CMK (cell line): ENCODE measurements at places on chromosomes 11 and 22.

- DNase-seq = no peak
Observed at GRCh38 chr11:12712132-12712531, 37.9 kb downstream of the TEAD1 start.

- DNase-seq = no peak
Observed at GRCh38 chr11:74019104-74019738, 10.3 kb upstream of the UCP3 start.

GRCh38 chr11:76777876-76778275, 5.3 kb upstream of the TSKU start:
- no peak for DNase-seq

DNA sequence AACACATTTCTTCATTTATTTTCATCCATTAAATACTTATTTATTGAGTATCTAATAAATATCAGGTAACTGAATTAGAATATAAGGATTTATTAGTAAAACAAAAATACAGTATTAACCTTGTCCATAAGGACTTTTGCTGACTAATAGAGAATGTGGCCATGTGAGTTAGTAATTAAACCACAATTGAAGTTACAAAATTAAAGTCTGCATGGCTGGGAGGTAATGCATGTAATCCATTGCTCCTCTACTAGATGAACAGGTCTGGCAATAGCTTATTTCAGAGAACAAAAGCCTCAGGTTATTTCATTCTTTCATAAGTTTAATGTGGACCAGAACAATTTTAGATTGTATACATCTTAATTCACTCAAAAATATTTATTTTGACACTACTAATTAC, 9.9 kb upstream of the CARD18 start:
- DNase-seq = no peak

GRCh38 chr22:49278340-49278739, 549.3 kb downstream of the BRD1 start:
- DNase-seq = no peak

DNA sequence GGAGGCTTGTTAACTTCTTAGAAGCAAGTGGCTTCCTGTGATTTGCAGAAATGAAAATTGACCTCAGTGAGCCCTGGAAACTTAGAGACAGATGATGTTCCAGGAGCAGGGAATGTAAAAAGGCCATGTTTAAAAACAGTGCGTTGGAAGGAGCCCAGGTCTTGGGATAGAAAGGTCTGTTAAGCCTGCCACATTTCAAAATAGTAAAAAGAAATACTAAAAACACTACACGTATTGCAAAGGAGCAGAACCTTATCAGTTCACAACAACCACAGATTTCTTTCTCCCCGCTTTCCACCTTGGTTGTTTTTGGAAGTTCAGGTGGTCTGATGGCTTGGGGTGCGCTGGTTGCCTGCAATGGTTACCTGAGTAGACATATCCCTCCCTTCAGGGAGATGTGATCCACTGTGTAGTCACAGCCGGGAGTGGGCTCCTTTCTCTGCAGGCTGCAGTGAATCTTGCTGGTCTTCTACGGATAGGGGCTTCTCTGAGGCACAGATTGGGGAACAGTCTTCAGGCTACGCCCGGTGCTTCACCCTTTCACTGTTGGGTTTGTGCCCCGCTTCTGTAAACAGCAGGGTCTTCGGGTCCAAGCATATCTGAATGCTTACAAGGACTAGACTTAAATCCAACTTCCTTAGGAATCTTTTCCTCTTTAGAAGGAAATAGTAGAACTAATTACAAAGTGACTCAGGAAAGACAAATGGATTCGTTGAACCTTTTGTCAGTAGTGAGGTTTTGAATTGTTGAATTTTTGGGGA, 1.9 kb downstream of the TEAD1 start:
- DNase-seq = no peak
